ENCODE measurements at places on chromosomes 1 and 21.

- DNase-seq: no peak
Observed at GRCh38 chr21:33355355-33355754, 30.6 kb downstream of the IFNAR1 start.

DNA sequence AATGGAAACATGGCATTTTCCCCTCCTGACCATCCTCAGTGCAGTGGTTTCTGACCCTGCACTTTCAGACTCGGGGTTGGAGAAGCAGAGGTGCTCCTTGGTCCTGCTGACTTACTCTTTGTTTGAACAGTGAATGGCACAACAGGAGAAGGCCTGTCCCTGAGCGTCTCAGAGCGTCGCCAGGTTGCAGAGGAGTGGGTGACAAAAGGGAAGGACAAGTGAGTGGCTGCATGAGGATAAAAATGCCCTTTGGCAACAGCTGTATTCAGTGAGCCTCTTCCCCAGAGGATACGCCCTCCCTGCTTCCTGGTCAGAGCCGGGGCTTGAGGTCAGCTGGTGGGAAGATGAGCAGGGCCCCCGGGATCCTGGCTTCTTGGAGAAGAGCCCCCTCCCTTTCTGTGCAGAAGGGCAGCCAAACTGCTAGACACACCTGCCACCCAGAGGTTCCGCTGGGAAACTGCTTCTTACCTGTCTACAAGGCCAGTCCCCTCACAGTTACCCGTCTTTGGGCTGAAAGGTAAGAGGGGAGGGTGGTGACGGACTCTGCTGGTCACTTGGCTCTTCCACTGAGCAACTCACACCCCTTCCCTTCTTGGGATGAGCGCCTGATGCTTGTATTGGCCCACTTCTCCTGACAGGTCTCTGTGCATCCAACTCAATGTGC, 16.6 kb downstream of the NPL start:
- DNase-seq: no peak

GRCh38 chr21:35508139-35508888, 459.2 kb upstream of the RUNX1 start:
- DNase-seq: peak; percentile 60

DNA sequence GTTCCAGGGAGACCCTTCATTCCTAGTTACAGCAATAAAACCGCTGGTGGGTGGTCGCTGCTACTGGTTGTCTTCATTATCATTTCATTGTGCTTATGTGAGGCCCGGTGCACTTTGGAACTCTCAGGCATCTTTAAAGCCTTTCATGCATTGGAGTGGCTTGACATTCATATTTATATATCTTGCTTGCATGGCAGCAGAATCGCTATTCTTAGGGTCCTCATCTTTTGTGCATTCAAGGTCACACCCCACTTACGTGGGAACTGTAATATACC, 110.1 kb downstream of the ZBTB18 start:
- no peak for DNase-seq

- DNase-seq: no peak
Observed at GRCh38 chr21:28459193-28459592, 533.5 kb downstream of the LTN1 start.

DNA sequence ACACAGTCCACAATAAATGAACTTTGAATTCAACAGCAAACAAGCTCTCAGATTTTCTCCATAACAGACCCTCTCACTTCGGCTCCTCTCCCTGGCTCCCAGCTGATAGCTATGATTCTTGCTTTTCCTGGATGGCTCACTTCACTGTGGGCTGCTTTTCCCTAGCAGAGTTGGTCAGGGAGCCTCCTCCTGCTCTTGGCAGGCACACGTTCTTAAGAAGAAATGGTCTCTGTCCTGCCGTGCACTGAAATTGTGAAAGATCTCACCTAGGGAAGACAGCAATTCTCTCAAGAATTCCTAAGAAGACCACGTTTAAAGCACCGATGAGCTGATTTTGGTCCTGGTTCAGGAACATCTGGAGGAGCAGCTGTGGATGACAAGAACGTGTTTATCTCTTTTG, 148.5 kb upstream of the KCNK2 start:
- no peak for DNase-seq

DNA sequence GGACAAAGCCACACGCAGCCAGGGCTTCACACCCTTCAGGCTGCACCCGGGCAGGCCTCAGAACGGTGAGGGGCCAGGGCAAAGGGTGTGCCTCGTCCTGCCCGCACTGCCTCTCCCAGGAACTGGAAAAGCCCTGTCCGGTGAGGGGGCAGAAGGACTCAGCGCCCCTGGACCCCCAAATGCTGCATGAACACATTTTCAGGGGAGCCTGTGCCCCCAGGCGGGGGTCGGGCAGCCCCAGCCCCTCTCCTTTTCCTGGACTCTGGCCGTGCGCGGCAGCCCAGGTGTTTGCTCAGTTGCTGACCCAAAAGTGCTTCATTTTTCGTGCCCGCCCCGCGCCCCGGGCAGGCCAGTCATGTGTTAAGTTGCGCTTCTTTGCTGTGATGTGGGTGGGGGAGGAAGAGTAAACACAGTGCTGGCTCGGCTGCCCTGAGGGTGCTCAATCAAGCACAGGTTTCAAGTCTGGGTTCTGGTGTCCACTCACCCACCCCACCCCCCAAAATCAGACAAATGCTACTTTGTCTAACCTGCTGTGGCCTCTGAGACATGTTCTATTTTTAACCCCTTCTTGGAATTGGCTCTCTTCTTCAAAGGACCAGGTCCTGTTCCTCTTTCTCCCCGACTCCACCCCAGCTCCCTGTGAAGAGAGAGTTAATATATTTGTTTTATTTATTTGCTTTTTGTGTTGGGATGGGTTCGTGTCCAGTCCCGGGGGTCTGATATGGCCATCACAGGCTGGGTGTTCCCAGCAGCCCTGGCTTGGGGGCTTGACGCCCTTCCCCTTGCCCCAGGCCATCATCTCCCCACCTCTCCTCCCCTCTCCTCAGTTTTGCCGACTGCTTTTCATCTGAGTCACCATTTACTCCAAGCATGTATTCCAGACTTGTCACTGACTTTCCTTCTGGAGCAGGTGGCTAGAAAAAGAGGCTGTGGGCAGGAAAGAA, 8.1 kb downstream of the PSRC1 start:
- peak; percentile 29 for DNase-seq

GRCh38 chr1:165629848-165630628, 996 bp upstream of the MGST3 start:
- no peak for DNase-seq

GRCh38 chr1:89980605-89981004, 14.3 kb upstream of the ZNF326 start:
- no peak for DNase-seq

DNA sequence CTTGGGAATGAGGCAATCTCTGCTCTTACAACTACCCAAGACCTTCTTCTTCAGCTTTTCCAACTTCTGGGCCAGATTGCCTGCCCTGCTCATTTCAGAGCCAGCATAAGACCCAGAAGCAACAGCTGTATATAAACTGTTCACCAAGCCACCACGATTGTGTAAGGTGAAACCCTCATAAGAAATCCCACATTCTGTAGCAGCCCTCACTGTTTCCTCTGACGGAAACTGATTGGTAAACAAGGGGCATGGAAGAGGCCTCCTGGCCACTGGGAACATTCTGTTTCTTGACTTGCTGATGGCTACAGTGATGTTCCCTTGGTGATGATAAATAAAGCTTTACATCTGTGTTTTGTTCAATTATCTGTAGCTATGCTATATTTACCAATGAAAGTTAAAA, 39.7 kb upstream of the EXO1 start:
- DNase-seq: no peak

- DNase-seq: no peak
Observed at GRCh38 chr1:230867101-230867902, 1.0 kb downstream of the C1orf198 start.

- DNase-seq: no peak
Observed at GRCh38 chr1:26945138-26945537, 15.1 kb downstream of the KDF1 start.

- DNase-seq: peak; percentile 50
Observed at GRCh38 chr1:93552741-93553455, 105.0 kb downstream of the FNBP1L start.

- DNase-seq: no peak
Observed at GRCh38 chr1:170790651-170791071, 126.7 kb downstream of the PRRX1 start.

GRCh38 chr1:104467590-104467989, 717.9 kb downstream of the AMY1C start:
- DNase-seq: no peak

- DNase-seq: no peak
Observed at GRCh38 chr1:22689505-22689904, 21.1 kb upstream of the EPHB2 start.

GRCh38 chr1:41021526-41022308, at the start of gene SLFNL1:
Gene SLFNL1 (minus strand): TSS chr1:41021725. CDS start chr1:41020660, 1,065 bp downstream.
- DNase-seq: peak; percentile 40

- peak; percentile 55 for DNase-seq
Observed at GRCh38 chr1:155062702-155063411, 683 bp upstream of the EFNA4 start.

DNA sequence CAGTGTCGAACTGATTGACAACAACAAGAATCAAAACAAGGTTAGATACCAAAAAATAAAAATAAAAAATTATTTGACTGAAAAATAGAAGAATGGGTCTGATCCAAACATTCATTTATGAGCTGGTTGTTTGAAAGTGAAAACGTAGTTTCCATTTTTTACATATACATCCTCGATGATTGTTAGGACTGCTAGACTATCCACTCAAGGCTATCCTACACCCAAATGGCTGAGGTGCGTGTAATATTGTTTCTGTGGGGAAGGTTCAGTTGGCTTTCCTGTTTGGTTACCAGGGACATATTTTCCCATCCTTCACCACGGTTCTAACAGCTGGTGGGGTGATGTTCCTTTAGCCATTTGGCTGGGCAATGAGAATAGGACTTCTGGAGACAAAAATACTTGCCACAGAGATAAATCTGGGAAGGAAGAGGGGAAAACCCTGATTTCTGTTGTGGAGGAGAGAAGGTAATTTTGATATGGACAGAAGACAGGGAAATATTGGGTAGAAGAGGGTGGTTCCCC, 66.3 kb downstream of the MAP3K7CL start:
- no peak for DNase-seq

GRCh38 chr21:14273736-14274538, 58.0 kb downstream of the RBM11 start:
- DNase-seq: peak; percentile 65

GRCh38 chr1:245361065-245361464, 206.3 kb downstream of the KIF26B start:
- DNase-seq: no peak

- no peak for DNase-seq
Observed at GRCh38 chr1:7587773-7588456, 183.2 kb upstream of the VAMP3 start.

GRCh38 chr1:72637593-72637992, 355.3 kb upstream of the NEGR1 start:
- no peak for DNase-seq

GRCh38 chr1:76038287-76039004, 36.1 kb upstream of the ST6GALNAC3 start:
- no peak for DNase-seq

- DNase-seq: no peak
Observed at GRCh38 chr1:241939798-241940197, 17.8 kb upstream of the BECN2 start.

DNA sequence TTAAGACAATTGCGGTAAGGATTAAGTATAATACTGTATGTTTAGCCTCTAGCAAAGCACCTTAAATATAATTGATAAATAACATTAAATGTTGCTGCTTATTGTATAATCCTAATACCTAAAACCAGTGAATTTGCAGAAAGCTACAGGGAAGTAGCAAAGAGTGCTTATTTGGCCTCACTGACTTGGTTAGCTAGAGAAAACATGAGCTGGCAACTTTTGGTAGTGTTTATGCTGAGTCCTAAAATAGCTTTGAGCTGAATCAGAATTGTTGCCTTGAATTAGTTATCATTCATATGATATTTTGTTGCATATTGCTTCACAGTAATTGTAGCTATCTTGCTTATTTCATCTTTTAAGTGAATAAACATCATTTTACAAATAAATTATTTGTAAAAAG, 3.5 kb downstream of the TRIM67 start:
- DNase-seq: no peak

- DNase-seq: peak; percentile 6
Observed at GRCh38 chr1:12554521-12555305, 63.3 kb downstream of the DHRS3 start.

GRCh38 chr1:94276988-94277434, 39.6 kb upstream of the ARHGAP29 start:
- no peak for DNase-seq
